ENCODE measurements at places on chromosomes 12 and 14. TPM values are rescaled to one million over a fixed set of nuclear protein-coding genes. Genes with fewer than 3 reads are reported as not detected.

The KRT74 gene
- not detected for total RNA-seq

GRCh38 chr12:69833696-69834095 lies 8.7 kb downstream of the MYRFL start:
- no peak for DNase-seq

The CLEC14A gene
- not detected for total RNA-seq

The FOXN4 gene
- not detected for total RNA-seq

DNA sequence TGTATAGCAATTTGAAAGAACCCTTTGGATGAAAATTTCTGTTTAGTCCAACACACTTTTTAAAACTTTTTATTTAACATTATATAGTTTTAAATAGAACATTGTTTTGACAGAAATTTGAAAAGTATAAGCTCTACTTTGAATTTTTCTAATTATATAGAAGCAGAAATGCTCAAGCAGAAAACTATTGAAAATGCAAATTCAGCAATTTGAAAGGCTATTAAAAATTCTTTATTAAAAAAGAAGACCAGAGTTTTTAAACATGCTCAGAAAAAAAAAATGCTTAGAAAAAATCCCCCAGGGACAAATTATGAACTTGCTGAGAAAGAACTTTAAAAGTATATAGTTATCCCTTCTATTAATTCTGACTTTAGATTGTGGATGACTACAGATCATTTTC lies 21.1 kb upstream of the FSCB start:
- DNase-seq: no peak

- no peak for DNase-seq
Observed at GRCh38 chr12:72543777-72544467, 271.8 kb downstream of the TRHDE start.

GRCh38 chr14:96275177-96276112 lies 19.4 kb downstream of the BDKRB1 start:
- DNase-seq: peak; percentile 83

- no peak for DNase-seq
Observed at GRCh38 chr14:54516709-54517108, 7.0 kb downstream of the CGRRF1 start.

- DNase-seq: no peak
Observed at GRCh38 chr14:99792551-99793212, 531 bp upstream of the EML1 start.

The PLEK2 gene
- 2.2 TPM for total RNA-seq

The TAS2R19 gene
- 0.77 TPM for total RNA-seq

DNA sequence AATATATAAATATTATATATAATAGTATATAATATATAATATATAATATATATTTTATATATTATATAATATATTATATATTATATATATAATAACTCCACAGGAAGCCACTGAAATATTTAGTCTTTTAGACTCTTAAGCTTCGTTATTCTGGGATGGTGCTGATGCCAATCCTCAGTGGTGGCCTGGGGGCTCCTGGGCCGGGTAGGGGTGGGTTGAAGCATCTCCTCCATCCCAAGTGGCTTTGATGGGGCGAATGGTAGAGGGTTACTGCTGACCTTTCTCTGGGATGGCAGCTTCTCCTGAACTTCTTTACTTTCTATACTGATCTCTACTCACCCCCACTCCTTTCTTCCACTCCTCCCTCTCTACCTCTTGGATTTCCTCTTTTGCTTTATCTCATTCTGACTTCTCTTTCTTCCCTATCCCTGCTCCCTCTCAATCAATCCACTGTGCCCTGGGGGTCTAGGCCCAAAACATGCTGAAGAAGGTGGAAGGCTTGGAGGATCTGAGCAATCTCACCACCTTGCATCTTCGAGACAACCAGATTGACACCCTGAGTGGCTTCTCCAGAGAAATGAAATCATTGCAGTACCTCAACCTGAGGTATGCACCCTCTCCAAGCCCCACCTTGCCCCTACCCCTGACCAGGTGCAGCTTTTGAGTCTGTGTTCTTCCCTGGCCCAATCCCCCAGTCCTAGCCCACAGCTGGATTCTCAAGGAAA lies 4.8 kb upstream of the ENO2 start:
- no peak for DNase-seq

GRCh38 chr12:39807043-39807442 lies 187.4 kb upstream of the ABCD2 start:
- DNase-seq: no peak
